ENCODE measurements at places on chromosomes 2 and 18.

DNA sequence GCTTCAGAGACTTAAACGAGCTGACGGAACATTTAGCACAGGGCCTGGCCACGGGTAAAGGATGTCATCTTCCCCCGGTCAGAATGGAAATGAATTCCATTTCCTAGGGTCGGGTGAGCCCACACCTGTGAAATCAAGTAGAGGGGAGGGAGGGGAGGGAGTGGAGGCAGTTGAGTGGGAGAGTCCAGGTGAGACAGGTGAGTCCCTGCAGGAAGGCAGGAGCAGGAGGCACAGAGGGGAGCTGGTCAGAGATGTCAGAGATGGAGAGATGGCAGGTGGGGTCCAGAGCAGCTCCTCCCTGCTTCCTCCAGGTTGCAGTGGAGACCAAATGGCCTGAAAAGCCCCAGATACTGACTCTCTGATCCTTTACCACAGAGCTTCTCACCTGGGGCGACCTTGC, 55.2 kb downstream of the SH3BP4 start:
- no peak for DNase-seq

DNA sequence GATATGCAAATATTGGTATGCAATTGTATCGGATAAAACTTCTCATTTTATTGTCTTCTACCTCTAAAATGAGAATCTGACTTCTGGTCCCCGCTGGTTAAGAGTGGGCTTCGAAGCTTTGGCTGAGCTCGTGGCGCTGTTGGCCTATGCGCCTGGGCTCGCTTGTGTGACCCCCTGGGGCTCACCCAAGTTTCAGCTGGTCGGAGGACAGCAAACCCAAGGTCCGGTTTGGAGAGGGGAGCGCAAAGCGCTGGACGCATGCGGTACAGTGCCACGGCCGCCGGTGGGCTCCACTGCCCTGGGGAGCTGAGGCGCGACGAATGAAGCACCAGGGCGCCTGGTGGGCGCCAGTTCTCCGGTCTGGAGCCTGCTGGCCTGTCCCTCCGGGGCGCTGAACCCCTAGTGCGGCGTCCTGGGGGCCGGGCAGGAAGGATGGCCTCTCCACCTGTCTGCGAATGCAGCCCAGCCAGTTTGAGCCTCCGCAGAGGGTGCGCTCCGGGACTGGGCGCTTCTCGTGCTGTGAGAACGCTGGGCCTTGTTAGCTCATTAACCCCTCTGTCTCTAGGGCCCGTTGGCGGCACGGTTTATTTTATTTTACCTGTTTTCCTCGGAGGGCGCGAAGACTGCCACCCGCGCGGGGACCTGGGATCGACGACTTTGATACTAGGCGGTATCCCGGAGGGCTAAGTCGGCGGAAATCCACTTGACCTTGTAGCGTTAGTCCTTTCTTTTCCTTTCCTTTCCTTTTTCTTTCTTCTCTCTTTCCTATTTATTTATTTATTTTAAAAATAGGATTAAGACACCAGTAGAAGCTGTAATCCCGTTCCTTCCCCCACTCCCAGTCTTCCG, 10.4 kb downstream of the MEIS1 start:
- no peak for DNase-seq

DNA sequence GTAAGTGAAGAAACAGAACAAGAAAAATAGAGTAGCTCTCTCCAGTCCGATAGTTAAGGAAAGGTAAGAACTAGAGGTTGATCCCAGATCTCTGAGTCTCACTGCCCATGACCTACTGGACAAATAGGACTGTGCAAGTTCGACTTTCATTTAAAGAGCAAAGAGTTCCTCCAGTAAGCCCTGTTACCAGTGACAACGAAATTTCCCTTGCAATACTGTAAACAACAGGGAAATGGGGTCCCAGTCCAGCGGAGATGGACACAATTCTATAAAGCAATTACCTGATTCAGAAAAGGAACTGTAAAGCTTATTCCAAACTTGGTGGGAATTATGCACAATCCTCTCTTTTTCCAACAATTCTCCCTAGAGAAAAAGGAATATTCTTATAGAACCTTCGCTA, 65.9 kb downstream of the XDH start:
- DNase-seq = no peak

GRCh38 chr18:44938720-44939665, 258.3 kb downstream of the SETBP1 start:
- DNase-seq = no peak

DNA sequence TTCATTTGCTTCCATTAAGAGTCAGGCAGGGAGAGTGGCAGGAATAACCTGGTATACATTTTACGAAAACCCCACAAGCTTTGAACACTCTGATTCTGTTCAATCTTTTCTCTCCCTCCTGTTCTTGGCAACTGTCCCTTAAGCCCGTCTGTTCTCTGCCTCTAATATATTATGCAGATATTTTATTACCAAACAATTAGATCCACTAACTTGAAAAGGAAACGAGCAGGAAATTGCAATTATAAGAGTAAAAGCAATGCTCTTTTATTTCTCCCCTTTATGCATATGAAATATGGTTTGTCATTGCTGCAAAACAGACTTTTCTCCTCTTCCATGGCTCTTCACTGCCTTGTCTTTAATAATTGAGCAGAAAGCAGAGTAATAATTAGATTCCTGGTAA, 149.1 kb upstream of the CELF4 start:
- DNase-seq = no peak
